Stimulated activated CD4-positive, alpha-beta T cell treated with anti-CD3 and anti-CD28 coated beads, Interleukin-15, amount 100 ng/mL, for 1 hour (primary cell): ENCODE measurements at places on chromosomes 16 and 17.

- DNase-seq, result no peak
Measured at GRCh38 chr17:18039535-18040260, 490 bp downstream of the GID4 start.

DNA sequence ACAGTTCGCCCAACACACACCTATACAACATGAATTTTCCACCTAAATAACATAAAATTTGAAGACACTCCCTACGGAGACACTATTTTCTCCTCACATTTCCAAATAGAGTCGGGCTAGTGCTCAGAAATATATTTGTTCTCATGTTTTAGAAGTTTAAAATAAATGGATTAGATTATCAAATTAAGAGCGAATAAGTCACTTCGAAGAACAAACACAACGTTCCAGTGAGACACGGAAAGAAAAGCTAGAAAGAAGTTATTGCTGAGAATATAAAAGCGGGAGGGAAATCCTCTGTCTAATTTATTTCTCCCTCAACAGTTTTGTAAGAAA, 2.0 kb upstream of the HS3ST3B1 start:
- no peak for DNase-seq

- DNase-seq, result no peak
Measured at GRCh38 chr16:9680968-9681367, 501.3 kb downstream of the GRIN2A start.

GRCh38 chr16:81012974-81013373, 6.0 kb downstream of the CENPN start:
- DNase-seq, result no peak

DNA sequence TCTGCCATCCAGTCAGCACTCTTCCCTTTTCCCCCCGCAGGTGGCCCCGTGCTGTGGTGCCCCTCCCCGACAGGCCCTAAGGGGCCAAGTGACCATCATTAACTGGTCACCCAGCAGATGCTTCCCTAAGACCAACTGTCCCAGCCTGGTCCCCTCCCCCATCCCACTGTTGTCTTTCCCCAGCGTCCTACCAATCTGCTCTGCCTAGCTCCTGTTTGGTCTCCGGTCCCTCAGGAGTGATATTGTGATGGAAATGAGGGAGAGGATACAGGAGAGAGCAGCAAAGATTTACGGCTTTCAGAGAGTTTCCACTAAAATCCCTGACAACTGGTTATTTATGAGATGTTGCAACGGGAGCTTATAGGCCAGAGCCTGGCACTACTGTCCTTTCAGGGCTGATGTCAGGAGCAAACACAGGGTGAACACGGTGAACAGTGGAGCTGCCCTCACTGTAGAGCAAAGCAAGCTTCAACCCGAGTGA, 1.4 kb upstream of the TTLL6 start:
- DNase-seq, result no peak

GRCh38 chr17:61503961-61504360, 51.7 kb downstream of the TBX4 start:
- DNase-seq, result no peak

GRCh38 chr17:27572665-27573064, 58.3 kb upstream of the LGALS9 start:
- no peak for DNase-seq

DNA sequence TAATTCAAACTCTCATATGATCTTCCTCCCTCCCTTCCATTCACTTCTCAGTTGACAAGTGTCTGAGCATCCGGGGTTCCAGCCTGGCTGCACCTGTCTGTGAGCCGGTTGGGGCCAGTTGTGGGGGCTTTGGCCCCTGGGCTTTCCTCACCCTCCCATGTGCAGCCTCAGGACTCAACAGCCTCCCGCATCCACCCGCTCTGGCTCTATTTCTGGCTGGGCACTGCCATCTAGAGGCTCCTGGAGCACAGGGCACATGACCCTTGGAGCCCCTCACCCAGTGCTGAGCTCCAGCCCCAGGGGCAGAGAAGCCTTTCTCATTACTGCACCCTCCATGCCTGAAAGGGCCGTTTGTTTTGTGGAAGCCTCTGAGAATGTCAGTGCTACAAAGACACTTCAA, 43.3 kb downstream of the HAPSTR1 start:
- peak; percentile 10 for DNase-seq

GRCh38 chr17:29115961-29116803, 64.0 kb downstream of the MYO18A start:
- no peak for DNase-seq

- DNase-seq, result no peak
Measured at GRCh38 chr16:14500791-14501190, 129.3 kb downstream of the PARN start.

- DNase-seq, result no peak
Measured at GRCh38 chr17:42076797-42077559, 21.3 kb downstream of the ZNF385C start.

- no peak for DNase-seq
Measured at GRCh38 chr16:73066331-73066926, 18.5 kb upstream of the ZFHX3 start.

DNA sequence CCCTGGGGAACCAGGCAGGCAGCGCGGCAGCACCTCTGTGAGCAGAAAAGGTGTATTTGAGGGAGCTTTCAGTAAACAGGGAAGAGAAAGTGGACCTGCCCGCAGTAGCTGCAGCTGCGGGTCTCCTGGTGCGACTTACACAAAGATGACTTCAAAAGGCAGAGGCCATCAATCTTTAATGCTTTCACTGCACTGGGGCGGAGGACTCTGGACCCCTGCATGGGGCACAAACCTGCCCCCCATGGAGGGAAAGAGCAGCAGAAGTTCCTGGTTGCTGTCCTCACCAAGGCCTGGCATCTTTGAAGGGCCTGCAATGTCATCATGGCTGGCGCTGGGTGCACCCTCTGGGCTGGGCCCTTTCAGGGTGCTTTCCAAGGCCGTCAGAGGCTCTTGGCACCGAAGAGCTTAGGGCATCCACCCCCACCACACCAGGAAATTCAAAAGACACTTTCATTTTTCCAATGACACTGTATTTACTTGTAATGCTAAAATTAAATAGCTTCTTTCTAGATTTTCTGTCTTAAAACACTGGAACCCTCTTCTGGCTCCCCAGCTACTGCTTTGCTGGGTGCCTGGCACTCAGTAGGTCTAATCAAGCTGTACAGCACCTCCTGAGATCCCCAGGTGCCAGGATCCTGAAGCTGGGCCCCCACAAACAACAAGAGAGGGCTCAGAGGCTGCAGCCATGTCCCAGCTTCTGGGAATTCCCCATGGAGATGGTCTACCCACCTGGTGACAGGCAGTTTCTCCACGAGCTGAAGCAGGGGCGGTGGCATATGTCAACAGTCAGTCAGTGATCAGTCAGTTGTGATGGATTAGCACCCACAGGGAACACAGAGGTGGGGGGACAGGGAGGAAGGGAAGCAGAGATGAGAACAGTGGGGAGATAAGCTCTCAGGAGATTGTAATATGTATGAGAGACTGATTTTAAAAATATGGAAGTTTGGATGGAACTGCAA, 2.1 kb upstream of the CACNG1 start:
- DNase-seq, result no peak

DNA sequence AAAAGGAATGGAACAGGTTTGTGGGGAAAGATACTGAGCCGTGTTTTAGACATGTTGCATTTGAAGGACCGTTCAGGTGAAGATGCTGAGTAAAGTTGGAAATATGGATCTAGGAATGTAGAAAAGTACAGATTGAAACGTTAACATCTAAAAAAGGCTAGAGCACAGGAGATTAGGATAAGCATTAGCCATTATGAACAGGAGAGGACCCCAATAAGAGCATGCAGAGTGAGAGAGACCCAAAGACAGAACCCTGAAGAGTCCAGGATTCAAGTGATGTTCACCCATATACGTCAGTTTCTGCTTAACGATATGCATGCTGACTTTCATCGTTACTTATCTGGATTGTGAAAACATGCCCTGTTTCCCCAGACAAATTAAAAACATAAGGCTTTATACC, 140.5 kb downstream of the STX8 start:
- no peak for DNase-seq

DNA sequence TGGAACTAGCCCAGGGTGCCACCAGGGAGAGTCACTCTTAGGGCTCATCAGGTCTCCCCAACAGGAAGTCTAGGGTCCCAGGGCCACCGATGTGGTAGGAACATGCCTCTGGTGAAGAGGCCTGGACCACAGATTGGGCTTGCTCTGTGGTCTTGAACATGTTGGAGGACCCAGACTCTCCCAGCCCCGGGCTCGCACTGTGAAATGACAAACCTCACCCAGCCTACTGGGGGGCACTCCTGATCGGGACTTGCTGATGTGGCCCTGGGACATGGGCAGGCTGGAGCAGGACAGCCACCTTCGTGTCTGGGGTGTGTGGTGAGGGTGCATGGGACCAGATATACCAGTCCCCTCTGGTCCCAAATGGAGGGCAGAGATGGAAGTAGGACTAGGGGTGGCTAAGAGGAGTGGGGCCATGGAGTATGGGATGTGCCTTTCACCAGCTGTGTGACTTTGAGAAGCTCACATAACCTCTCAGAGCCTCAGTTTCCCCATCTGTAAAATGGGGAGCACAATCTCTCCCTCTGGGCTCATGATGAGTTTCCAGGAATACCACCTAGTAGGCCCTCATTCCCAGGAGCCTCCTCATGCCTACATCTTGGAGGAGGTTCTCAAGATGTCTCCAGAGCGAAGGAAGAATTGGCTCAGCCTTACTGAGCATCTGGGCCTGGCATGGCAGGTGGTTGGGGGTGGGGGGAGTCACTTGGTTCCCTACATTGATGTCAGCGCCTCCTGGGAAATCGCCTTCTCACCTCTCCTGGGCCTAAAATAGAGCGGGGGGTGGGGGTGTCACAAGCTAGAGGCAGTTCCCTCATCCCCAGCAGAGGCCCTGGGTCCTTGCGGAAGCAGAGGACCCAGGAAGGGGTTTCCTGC, 1.5 kb upstream of the ADAM11 start:
- DNase-seq, result no peak
